Hematopoietic multipotent progenitor cell treated with erythropoietin and hydrocortisone succinate and interleukin-3 and kit ligand, for 4 days (in vitro differentiated cells): ENCODE measurements at places on chromosomes 2 and 18.

GRCh38 chr2:45439788-45440773 lies 171.0 kb downstream of the SRBD1 start:
- peak; percentile 25 for DNase-seq

DNA sequence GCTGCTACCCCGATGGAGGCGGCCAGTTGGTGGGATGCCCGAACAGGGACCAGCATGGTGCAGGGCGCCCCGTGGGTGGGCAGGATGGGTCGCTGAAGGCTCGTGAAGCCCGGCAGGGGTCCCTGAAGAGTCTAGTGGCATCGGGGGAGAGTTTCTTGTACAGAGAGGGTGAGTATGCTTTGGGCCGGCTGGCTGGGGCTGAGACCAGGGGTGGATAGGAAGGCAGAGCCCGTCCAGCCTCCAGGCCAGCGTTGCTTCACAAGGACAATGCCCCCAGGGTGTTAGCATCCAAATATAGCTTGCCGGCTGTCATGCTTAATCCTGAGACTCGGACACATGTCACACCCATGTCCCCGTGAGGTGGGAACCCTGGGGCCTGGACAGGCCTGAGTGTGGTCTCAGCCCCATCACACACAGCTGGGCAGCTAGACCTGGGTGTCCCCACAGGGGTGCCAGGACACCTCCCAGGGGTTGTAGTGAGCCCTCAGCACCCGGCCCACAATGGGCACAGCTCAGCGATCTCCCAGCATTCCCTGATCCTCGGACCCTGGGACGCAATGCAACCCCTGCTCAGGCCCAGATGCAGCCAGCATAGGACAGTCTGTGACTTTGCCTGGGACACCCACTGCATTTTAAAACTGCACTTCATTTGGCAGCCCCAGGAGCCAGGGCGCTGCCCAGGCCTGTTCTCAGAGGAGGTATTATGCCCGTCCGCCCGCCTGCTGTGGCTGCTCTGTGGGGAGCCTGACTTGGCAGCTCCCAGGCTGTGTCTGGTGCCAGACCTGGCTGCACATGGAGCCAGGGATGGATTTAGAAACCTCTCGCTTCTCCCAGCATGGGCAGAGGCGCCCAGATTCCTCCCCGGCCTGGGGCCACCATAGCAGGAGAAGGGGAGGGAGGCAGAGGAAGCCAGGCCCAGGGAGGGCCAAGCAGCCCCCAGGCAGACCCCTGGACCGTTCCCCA lies 36.4 kb downstream of the RAMP1 start:
- DNase-seq = no peak

DNA sequence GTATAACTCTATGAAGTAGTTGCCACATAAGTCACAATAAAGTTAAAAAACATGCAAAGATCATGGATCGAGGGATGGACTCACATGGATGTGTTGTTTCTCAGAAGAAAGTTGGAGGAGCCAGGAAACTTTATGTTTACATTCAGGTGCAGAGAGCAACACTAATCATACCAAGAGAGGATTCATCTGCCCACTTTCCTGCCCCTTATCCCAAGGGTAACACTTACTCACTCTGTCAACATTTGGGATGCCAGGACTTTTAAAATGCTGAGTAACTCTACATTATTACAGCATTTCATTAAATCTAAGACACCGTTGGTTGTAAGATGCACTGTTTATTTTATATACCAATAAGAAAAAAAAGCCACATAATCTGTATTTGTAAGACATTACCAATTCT lies 170.4 kb downstream of the KCNE4 start:
- DNase-seq = no peak

DNA sequence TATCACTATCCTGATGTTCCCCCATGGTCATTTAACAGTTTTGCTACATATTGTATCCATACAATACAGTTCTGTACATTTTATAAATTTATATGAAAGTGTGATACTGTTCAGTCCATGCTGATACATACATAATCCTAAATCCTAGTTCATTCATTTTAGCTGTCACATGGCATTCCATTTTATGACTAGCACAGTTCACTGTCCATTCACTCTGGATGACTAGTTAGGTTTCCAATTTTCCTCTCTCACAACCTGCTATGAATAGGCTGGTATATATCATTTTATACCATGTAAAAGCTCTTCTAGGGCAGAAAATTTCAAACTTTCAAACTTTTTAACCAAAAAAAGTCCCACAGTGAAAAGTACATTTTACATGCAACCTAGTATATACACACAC lies 15.2 kb downstream of the SMAD2 start:
- DNase-seq = no peak

GRCh38 chr2:191791953-191792560 lies 54.8 kb downstream of the CAVIN2 start:
- no peak for DNase-seq

DNA sequence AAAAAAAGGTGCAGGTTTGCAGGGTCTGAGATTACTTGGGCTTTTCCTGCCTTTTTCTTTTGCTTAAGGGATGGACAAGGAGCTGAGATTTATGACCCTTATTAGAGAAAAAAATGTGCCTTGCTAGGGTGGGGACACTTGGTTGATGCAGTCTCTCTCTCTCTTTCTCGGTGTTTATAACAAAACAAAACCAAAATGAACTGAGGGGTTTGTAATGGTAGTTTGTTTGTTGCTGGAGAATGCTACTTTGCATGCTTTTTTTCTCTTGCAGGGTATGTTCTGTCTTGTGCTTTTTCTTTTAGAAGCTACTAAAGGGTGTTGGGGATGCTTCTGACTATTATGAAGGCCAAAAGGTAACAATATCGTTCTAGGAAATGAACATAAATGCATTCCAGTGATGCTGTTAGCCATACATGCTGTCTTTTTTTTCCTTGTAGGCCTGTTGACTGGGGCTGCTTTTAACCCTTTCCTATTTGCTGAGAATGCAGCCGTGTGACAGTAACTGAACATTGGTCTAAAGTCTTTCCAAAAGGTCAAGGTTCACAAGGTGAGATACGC lies 435 bp downstream of the ZNF532 start:
- DNase-seq = no peak

- no peak for DNase-seq
These were observed 127.0 kb downstream of the EML6 start for GRCh38 chr2:54850171-54851122.

GRCh38 chr2:71713581-71714580 lies 260.5 kb downstream of the DYSF start:
- no peak for DNase-seq

DNA sequence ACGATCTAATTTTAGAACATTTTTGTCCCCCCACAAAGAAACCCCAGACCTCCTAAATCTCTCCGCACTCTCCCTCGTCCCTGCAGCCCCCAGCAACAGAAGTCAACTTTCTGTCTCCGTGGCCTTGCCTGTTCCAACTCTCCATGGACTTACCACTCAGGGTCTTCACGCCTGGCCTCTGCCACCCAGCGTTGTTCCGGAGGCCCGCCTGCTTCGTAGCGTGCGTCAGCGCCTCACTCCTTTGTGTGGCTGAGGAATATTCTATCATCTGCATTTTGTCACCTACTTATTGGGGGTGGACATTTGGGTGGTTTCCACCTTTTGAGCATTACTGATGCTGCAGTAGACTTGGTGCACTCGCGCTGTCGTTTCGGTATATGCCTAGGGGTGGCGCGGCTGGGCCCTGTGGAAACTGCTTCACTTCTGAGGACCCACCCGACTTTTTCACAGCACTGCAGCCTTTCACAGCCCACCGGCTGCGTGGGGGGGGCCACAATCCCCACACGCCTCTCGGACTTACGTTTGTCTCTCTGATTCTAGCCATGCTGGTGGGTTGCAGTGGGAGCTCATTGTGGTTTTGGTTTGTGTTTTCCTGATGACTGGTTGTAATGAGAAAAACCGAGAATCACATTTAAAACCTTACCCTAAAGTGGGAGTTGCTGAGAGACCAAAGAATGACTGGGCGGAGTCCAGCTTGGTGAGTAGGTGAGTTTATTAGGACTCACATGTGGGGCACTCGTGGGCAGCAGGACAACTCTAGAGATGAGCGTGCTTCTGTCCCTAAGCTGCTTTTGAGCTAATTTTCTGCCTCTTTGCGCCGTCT lies 1.4 kb upstream of the HSBP1L1 start:
- DNase-seq = no peak

- DNase-seq = no peak
These were observed 739.4 kb upstream of the CHAC2 start for GRCh38 chr2:53028225-53028624.

GRCh38 chr2:113910967-113911678 lies 21.2 kb downstream of the ACTR3 start:
- DNase-seq = no peak

DNA sequence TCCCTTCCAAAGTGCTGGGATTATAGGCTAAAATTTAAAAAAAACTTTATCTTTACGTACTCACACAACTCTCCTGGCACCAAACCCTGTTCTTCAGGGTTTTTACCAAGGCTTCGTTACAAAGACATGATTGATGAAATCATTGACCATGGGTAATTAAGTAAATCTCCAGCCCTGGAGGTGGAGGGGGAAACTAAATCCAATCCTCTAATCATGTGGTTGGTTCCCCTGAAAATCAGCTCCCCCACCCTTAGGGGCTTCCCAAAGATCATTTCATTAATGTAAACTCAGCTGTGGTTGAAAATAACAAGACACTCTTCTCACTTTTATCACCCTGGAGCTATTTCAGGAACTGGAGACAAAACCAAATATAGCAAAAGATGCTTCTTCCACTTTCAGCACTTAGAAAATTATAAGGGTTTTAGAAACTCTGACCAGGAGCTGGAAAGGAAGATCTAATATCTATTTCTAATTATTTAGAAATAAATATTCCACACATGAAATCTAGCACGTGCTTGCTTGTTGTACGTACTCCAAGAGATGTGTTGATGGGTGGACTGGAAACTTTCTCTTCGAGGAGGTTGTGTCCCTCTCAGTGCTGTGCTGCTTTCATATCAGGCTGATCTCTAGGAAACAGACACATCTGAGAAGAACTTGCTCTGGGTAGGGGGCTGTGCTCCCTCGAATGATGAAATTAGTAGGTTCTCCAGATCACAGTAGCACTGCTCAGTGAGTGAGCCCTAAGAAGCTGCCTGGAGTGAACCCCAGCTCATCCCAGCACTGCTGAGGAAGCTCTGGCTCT lies 67.2 kb downstream of the SMAD4 start:
- no peak for DNase-seq

DNA sequence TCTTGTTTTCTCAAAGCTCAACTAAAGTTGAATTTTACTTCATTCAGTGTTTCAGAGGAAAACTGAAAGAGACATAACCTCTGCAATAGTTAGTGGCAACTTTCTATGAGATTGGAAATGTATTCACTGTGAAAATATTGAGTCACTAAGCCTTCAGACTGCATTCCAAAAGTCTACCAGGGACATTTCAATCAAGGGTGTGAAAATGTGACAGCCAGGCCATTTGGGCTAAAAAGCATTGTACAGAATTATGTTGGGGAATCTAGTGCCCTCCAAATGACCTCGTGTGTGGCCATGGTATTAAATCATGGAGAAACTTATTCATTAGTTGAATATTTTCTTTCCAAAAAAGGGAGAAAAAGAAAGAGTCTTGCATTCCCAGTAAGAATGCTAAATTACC lies 251.9 kb downstream of the GRB14 start:
- no peak for DNase-seq

DNA sequence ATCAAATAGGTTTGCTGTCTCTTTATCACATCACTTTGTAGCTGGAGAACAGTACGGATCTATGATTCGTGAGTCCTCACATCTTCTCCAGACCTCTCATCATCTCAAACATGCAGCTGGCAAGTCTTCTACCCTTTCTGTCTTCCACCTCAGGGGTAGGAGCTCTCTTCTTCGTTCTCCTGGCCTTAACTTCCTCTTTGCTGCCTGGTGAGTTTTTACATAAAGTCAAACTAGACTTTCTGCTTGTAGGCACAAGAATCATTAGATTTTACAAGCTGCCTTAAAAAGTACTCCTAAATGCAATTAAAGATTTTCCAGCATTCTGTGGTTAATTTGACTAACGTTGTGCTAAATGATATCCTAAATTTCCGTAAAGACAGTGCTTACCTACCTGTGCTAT lies 43.7 kb upstream of the TANK start:
- peak; percentile 40 for DNase-seq

DNA sequence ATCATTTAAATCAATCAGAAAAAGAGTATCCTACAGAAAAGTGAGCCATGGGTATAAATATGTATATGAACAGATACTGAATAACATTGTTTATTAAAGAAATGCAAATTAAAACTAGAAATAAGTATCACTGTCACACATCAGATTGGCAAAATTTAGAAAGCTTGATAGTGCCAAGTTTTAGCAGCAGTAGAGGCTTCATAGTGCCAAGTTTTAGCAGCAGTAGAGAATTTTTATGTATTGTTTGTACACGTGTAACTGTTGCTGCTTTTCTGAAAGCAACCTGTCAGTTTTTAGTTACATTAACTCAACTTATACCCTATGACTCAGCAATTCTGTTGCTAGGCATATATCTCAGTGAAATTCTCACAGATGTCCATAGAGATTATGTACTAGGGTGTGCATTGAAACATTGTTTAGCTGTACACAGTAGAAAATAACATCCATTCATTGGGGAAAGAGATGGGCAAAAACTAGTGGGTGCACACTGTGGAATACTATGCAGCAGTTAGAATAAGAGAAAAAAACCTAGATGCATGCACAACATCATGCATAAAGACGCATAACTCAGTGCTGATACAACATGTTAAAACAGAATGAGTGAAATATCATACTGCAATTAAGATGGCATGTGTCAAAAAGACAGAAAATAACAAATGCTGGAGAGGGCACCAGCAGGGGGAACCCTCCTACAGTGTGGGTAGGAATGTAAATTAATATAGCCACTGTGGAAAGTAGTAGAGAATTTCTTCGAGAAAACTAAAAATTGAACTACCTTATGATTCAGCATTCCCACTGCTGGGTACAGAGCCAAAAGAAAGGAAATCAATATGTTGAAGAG lies 294.5 kb upstream of the NT5C1B start:
- peak; percentile 12 for DNase-seq
